ELR (cell line): ENCODE measurements at places on chromosomes 7 and 10.
A peak's percentile ranks its signal among the peaks of the same experiment; 100 is the strongest.

- no peak for DNase-seq
These were observed 91.1 kb upstream of the MGMT start for GRCh38 chr10:129375912-129376311.

- DNase-seq, result no peak
These were observed 222.6 kb upstream of the KLF14 start for GRCh38 chr7:130956417-130957136.

DNA sequence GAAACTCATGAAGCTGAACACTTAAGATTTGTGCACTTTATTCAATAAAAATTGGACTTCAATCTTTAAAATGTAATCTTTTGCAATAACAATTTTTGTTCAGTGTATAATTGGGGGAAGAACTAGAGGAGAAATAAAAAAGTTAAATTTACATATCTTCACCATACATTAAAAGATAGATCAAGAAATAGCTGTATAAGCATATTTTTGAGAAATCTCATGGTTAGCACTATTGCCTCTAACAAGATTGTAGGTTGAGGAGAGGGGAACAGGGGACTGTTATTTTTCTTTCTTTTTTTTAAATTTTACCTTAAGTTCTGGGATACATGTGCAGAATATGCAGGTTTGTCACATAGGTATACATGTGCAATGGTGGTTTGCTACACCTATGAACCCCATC is 5.3 kb downstream of the AMPH start:
- DNase-seq, result no peak

DNA sequence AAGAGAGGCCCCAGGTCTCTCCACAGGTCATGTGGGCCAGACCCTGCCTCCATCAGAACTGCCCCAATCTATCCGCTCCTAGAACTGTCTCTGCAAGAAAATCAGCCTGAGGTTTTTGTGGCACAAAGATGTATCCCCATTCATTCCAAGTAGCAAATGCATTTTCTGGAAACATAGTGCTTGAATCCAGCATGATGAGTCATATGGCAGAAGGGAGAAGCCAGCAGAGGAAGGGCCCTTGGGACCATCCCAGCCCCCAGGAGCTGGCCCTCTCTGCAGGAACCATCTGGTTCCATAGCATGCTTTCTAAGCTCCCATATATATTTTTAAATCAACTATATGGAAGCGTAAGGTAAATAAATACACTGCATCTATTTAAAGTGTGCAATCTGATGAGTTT is 563.2 kb downstream of the GALNT17 start:
- no peak for DNase-seq

GRCh38 chr7:80773787-80774508 is 135.5 kb downstream of the CD36 start:
- no peak for DNase-seq

- DNase-seq, result no peak
These were observed 78.0 kb downstream of the PLXNA4 start for GRCh38 chr7:132498319-132498718.

- peak; percentile 35 for DNase-seq
These were observed 247.3 kb downstream of the SEMA3A start for GRCh38 chr7:83947260-83947659.

DNA sequence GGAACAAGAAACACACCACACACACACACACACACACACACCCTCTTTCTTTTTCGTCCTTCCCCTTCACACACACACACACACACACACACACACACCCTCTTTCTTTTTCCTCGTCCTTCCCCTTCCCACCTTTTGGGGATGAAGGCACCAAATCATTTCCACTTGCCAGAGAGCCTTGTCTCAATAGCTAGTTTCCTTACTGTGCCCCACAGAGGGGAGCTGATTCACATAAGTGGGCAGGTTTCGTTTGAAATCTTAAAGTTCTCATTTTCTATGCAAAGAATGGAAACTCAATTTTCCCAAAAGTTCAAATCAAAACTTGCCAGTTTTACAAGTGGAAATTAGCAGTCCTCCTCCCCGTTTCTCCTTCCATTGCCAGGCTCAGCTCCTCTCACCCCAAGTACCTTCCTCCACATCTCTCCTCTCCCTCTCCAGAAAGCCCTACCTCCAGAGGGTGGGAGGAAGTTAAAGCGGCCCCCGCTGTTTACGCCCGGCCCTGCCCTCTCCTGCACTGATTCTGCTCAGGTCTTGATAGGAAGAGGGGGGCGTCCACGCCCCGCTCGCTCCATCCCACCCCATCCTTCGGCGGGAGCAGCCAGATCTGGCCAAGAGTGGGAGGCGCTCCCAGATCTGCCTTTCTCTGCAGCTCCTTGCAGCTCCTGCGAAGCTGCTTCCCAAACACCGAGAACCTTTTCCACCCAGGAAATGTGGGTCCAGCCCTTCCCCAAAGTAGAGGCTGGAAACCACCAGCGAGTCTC is 1.3 kb downstream of the CTTNBP2 start:
- no peak for DNase-seq

GRCh38 chr10:28790146-28790545 is 112.8 kb downstream of the BAMBI start:
- no peak for DNase-seq

GRCh38 chr7:155928583-155928982 is 116.3 kb upstream of the SHH start:
- DNase-seq, result no peak

GRCh38 chr10:104501864-104502579 is 139.1 kb upstream of the SORCS3 start:
- no peak for DNase-seq

DNA sequence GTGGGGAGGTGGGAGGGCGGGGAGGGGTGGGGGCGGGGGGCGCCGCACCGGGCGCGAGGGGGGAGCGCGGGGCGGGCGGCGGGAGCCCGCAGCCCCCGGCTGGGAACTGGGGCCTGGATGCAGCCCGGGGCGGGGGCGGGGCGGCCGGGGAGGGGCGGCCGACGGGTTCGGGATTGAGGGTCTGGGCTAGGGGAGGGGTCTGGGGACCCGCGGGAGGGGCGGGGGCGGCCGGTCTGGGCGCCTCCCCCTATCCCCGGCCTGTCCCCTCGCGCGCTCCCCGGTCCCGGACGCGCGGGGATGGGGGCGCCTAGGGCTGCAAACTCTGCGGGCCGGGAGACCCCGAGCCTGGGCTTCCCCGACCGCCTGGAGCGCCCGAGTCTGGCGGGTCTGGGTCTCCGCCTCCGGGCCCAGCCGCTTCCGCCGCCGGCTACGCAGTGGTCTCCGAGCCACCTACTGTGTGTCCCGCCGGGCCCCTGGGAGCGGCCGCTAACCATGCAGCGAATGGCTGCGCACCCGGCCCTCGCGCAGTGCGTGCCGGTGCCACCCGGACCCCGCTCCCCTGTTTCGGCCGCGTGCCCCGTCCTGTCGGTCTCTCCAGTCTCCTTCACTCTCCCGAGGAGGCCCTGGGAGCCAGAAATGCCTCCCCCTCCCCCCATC is 375 bp upstream of the FGF8 start:
- DNase-seq, result no peak

DNA sequence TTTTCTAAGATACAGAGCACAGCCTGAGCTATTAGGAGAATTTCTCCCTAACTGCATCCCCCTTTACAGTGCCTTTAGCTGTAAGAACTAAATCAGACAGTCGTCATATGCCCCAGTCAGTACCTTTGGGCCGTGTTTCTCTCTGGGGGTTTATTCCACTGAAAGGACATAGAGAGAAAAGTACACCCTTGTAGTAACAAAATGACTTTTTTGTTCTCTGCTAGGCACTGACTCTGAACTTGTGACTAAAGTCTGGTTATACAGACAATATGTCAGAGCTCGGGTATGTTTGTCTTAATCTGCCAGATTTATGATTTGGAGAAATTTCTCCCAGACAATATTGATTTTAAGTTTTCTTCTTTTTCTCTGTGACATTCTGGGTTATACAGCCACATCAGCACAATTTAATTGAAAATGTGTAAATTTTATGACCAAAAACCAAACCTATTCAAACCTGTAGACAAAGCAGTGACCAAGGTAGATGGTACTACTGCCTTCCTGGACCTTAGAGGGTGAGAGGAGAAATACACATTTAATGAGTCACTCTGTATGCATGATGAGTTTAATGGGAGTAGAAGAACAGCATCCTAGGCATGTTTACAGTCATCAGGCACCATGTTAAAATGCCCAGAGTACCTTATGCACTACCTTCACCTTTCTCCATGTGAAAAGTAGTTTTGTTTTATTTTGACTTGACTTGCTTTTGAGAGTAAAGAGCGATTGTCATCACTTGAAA is 156.1 kb upstream of the PLXDC2 start:
- DNase-seq, result peak; percentile 8

GRCh38 chr7:94761451-94761850 is 105.5 kb upstream of the SGCE start:
- no peak for DNase-seq

- no peak for DNase-seq
These were observed 11.5 kb downstream of the TAS2R16 start for GRCh38 chr7:122984021-122984420.

GRCh38 chr7:132509643-132510042 is 66.6 kb downstream of the PLXNA4 start:
- no peak for DNase-seq

- no peak for DNase-seq
These were observed 78.3 kb downstream of the WIPF3 start for GRCh38 chr7:29884399-29885272.

DNA sequence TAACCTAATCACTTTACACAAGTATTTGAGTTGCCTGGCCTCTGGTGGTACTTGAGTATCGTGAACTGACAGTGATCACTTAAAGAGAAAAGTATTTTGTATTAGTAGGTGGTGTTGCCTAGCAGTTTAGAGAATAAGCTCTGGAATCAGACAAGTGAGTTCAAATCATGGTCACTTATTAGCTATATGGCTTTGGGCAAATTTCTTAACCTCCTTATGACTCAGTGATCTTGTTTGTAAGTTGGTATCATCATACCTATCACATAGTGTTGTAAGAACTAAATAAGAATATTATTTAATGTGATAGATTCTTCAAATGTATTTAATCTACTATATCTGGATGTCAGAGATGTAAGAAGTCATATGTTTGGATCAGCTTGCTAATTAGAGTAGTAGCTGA is 163.8 kb downstream of the RNF133 start:
- no peak for DNase-seq

GRCh38 chr7:135918134-135918533 is 59.0 kb downstream of the MTPN start:
- DNase-seq, result no peak

DNA sequence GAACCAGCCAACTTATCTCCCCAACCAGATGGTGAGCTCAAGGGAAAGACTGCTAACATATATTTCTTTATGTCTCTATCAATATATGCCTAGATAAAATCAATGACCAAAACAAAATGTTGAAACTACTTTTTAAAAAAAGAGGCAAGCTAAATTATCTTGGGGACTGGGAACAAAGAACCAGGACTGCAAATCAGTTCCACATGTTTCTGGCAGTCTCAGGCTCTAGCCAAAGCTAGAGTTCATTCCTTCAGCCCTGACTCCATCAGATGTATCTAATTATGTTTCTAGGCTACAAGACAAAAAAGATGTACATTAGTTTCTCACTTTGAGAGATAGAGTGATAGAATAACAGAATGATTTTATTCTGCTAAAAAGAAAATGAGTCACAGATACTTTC is 1290.3 kb upstream of the SORCS1 start:
- DNase-seq, result no peak

- DNase-seq, result no peak
These were observed 45.4 kb upstream of the GRM3 start for GRCh38 chr7:86598311-86598710.

DNA sequence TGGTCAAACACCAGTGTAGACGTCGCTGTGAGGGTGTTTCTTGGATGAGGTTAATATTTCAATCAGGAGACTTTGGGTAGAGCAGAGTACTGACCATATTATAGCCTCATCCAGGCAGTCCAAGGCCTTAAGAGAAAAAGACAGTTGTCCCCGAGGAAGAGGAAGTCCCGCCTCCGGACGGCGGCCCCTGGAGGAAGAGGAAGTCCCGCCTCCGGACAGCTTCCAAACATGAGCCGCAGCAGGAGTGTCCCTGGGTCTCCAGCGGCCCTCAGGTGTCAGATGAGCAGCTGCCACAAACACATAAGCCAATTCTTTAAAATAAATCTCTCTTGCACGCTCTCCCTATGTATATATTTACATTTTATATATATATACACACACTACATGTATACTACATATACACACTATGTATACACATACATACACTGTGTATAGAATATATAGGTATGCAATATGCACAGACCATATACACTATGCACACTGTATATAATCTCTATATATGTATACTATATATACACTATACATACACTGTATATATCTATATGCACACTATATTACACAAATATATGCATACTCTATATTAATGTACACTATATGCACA is 37.5 kb downstream of the PWWP2B start:
- no peak for DNase-seq

DNA sequence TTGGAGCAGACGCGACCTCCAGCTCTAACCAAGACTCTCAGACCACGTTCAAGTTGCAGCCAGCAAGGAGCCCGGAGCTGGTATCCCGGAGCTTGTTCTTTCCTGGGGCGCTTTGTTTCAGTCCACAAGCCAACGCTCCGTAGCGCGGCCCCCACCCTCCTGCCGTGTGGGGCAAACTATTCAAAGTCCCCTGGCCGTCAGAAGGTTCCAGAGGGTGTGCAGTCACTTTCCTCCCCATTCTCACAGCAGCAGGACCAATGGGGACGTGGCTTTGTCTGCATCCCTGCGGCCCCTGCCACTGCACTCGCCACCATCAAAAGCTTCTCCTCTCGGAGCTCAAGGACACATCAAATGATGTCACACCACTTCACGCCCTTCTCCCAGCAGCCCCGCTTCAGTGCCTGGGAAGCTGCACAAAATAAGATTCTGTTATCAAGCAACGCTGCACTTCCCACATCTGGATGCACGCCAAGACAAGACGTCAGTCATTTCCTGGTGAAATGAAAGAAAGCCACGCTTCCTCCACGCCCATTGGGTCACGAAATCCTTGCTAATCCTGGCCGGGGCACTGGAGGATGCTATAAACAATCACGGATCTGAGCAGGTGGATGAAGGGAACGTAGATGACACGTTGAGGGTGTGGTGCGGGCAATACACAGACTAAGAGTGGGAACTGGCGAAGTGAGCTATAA is 348.2 kb downstream of the PTPRN2 start:
- no peak for DNase-seq

GRCh38 chr10:97721871-97722780 is 8.6 kb downstream of the MARVELD1 start:
- DNase-seq, result no peak

- peak; percentile 84 for DNase-seq
These were observed 135.9 kb downstream of the CUX1 start for GRCh38 chr7:101953248-101953819.

DNA sequence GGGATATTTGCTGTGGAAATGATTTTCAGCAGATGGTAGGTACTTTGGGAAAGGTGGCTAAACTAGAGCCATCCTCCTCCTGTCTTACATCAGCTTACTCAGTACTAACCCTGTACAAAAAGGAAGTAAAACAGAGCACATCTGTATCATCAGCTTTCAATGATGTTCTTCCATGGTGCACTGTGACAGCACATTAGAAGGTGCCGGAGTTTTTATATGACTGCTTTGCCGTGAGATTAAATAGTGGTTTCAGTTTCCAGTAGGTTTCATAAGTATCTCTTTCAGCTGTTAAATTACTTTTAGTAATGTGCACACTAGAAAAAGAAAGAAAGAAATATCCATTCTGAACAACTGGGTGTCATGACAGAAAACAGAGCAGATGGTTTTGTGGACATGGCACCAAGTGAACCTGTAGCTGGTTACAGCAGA is 86.5 kb downstream of the ARID5B start:
- DNase-seq, result no peak
